CD4-positive, alpha-beta T cell treated with Interleukin-12 subunit alpha and Interleukin-12 subunit beta, for 1 hour (primary cell): ENCODE measurements at places on chromosomes 7 and 10.

DNA sequence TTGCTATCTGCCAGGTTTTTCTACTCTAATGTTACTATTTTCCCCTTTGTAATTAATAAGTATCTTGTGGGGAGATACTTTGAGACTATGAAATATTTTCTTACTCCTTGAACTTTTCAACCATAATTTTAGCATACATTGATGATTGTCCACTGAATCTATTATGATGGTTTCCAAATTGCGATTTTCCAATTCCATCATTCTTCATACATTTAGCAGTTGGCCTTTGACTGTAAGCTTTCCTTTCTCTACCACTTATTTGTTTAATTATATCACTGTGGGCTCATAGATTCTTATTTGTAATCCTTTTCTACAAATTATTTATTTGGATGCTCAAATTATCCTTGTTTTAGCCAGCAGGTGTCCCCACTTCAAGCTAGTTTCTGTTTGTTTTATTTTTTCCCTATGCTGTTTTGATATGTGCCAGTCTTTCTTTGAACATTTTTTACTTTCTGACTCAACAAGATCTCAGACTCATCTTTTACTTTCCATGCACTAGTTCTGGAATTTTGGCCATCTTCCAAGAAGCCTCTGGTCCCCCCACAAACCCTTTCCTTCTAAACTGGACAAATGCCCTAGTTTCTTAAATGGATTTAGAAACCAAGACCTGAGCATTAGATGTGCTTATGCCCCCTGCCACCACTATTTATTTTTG is 11.4 kb upstream of the MRPS16 start:
- DNase-seq = peak; percentile 26

GRCh38 chr7:91514591-91514990 is 250.4 kb downstream of the FZD1 start:
- DNase-seq = no peak

DNA sequence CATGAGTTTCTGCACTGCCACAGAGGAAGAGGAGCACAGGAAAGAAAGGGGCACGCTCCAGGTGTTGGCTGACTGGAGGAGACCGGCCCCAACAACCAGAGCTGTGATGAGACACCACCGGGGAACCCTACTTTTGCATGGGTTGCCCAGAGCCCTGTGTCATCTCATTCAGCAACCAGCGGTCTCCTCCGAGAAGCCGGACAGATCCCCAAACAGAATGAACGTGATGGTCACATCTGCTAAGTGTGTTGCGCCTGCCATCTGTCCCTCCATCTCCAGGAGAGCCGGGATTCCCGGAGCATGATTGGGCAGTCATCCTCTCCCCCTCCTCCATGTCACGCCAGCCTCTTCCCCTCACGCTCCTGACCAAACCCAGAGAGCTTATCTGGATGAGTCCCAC is 22.9 kb downstream of the PARP12 start:
- no peak for DNase-seq

GRCh38 chr7:50661345-50662040 is 96.3 kb upstream of the DDC start:
- peak; percentile 14 for DNase-seq

GRCh38 chr10:122257041-122257440 is 14.1 kb upstream of the BTBD16 start:
- no peak for DNase-seq
